ENCODE measurements at places on chromosomes 2 and 18. TPM values are rescaled to one million over a fixed set of nuclear protein-coding genes. Genes with fewer than 3 reads are reported as not detected.

DNA sequence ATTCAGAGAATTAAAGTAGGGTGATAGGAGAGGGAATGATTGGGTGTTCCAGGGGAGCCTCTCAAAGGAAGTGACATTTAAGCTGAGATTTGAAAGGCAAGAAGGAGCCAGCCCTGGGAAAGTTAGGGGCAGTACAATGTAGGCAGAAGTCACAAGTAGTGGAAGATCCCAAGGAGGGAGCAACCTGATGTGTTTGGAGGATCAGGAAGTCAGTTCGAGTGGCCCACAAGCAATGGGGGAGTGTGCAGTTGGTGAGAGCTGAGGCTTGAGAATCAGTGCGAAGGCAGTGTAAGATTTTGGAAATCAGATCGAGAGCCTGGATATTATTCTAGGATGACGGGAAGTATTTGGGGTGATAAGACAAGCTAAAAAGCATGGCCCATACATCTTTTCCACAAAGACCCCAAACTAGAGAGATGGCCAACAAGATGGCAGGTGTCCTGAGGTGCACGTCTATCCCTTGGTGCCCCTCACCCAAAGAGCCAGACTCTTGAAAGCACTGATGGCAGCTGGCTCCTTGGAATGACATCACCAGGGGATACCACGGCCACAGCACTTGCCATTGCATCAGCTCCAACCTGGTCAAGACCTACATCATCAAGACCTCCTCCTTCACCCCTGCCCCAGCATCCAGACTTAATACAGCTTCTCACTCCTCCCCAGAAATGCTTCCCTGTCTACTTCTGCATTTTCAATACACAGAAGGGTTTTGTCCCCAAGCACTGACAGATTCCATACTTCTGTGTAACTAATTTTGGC lies 127.3 kb downstream of the BCL2 start:
- no peak for DNase-seq

GRCh38 chr2:102895376-102895775 lies 133.5 kb downstream of the TMEM182 start:
- no peak for DNase-seq

DNA sequence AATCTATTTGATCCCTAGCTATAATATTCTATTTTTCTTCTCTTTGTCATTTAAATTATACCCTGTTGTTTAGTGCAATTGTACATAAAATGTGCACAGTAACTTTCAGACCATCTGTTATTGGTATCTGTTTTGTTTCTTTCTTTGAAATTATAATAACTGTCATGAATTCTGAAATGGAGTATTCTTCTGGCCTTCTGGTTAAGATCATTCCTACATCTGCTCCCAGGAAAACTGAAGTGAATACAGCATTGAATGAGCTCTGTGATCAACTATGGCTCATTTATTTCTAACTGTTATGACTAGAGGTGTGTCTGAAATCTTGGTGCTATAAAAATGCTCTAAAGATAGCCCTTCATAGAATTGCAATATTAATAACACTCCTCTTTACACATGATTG lies 788.4 kb upstream of the TMEFF2 start:
- DNase-seq = no peak

FSHR gene
- not detected for total RNA-seq

RAB27B gene
- 1.0 TPM for total RNA-seq

SYT4 gene
- total RNA-seq = not detected

INHA gene
- total RNA-seq = not detected

Measured in right lobe of liver (tissue), 6 donors.